ENCODE measurements at places on chromosomes 1 and 21. TPM values are rescaled to one million over a fixed set of nuclear protein-coding genes. Genes with fewer than 3 reads are reported as not detected.

The CLDN17 gene
- not detected for total RNA-seq

DNA sequence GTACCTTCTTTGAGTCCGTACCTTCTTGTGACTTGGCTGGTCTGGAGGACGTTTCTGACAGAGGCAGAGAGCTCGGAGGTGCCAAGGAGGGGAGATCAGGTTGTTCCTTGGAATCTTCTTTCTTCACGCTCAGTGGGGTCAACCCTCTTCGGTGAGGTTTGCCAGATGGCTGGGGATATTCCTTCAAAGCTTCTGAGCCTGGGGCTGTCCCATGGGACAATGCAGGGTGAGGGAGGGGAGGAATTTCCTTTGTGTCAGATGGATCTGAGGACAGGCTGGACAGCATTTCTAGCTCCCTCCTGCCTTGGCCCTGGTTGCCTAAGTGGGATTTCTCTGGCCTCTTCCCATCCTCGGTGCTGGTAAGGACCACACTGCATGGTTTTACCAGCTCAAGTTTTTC, 95.5 kb upstream of the EDN2 start:
- no peak for DNase-seq

DNA sequence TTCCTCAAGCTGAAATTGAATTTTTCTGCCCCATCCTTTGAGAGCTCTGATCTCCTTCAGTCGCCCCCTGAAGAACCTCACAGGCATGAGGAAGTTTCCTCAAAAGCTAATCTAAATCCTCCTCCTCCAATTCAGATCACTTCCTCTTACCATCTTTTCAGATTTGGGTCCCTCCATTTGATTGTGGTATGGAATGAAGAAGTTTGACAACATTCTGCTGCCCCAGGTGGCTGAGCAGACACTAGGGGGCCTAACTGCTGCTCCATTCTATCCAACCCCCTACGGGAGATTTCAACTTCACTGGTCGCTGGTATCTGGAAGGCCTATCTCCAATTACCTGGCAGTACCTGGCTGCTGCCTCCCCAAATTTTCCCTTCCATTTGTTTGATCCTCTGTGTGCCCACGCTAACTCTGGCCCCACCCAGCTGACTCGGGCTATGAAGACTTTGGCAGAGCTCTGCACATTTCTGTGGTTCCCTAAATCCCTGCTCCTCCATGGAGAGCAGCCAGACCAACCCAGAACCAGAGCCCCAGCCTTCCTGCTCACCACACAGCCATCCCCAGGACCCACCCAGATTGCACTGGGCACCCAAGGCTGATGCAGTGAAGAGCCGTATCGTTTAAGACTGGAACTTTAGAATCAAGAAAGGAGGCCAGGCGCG, 7.8 kb downstream of the IRF6 start:
- no peak for DNase-seq

DNA sequence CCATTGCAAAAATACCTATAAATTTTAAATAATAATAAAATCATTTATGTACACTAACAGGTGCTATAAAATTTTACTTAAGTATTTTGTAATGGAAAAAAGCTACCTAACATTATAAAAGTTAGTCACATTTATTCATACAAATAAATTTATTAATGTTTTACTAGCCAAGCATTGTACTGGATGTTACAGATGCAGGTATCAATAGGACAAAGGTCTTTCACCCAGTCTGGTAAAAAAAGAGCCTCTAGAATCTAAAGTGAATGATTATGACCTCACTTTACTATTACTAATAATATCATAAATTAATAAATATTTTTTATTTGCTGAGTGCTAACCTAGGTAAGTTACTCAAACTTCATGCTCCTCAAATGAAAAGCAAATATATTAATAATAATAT, 170.6 kb downstream of the KCNT2 start:
- DNase-seq, result no peak
